ENCODE measurements at places on chromosomes 16 and 17. TPM values are rescaled to one million over a fixed set of nuclear protein-coding genes. Genes with fewer than 3 reads are reported as not detected.

LIMD2 gene
- total RNA-seq = 4.1 TPM

PRRT2 gene
- not detected for total RNA-seq

KCTD13 gene
- total RNA-seq = 9.2 TPM

MYL4 gene
- total RNA-seq = not detected

GRIN2C gene
- total RNA-seq = 0.14 TPM

ATP1B2 gene
- total RNA-seq = not detected

WSCD1 gene
- total RNA-seq = under 0.01 TPM

NPIPB12 gene
- total RNA-seq = 40.9 TPM

MLX gene
- 38.1 TPM for total RNA-seq

HCRT gene
- not detected for total RNA-seq

KPNA2 gene
- total RNA-seq = 22.6 TPM

NXN gene
- 69.7 TPM for total RNA-seq

EPOP gene
- 2.6 TPM for total RNA-seq

C16orf92 gene
- total RNA-seq = not detected

FOXF1 gene
- not detected for total RNA-seq
